ENCODE measurements at places on chromosomes 7 and 10.

DNA sequence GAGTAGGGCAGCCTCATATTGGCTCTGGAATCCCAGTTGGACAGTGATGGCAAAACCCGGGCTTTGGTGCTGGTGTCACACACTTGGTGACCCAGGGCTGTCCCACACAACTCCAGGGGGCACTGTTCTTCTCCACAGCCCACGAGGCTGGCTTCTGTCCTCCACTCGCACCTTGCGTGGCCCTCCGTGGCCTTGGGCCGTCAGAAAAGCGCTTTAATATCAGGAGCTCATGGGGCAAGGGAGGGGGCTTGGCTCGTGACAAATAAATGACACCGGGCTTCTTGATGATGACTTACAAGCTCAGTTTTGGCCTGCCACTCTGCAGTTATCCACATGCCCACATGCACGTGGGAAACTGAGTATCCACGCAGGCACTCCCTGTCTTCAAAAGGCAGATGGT is 8.1 kb downstream of the DOCK1 start:
- DNase-seq: no peak

DNA sequence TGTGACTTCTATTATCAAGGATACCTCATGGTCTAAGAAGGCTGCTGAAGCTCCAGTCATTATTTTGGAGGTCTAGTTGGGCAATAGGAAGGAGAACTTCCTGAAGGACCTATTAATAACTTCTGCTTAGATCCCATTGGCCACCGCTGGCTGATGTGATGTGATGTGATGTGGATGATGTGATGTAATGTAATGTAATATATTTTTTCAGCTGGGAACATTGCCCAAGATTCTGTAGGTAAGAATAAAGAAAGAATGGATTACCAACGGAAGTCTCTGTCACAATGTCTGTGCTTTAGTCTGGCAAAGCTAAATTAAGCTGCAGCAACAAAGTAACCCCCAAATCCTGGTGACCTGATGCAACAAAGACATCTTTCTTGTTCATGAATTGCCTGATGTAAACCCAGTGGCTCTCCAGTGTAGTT is 233.7 kb downstream of the PTEN start:
- no peak for DNase-seq

- DNase-seq: peak; percentile 4
These were observed 101.1 kb downstream of the MAGI2 start for GRCh38 chr7:79352323-79352722.

- no peak for DNase-seq
These were observed 448.2 kb downstream of the GRID1 start for GRCh38 chr10:85918371-85918770.

GRCh38 chr7:11331128-11332102 is 357.7 kb downstream of the PHF14 start:
- no peak for DNase-seq

GRCh38 chr10:10490581-10490980 is 527.1 kb upstream of the CELF2 start:
- no peak for DNase-seq

GRCh38 chr10:133391761-133392518 is 2.0 kb upstream of the MTG1 start:
- DNase-seq: no peak

GRCh38 chr7:69451715-69452114 is 146.6 kb upstream of the AUTS2 start:
- no peak for DNase-seq

GRCh38 chr7:140571538-140572122 is 69.0 kb downstream of the DENND2A start:
- peak; percentile 23 for DNase-seq

GRCh38 chr7:78450706-78451105 is 652.1 kb downstream of the PHTF2 start:
- no peak for DNase-seq

DNA sequence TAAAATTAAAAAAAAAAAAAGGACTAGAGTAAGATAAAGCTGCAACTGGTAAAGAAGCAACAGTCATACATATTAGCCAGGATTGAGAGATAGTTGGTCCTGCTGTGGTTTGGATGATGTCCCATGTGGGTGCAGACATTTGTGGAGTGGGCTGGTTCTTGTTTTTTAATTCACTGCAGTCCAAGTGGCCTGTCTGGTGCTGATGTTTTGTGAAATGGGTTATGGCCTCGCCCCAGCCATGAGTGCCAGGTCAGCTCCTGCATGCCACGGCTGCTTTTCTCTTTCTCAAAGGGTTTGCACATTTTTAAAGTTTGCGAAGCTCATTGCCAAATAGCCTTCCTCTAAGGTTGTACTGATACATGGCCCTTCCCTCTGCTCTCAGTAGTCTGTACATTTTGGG is 14.1 kb upstream of the BTBD16 start:
- DNase-seq: peak; percentile 23

GRCh38 chr7:13990319-13990983 is 985 bp upstream of the ETV1 start:
- DNase-seq: peak; percentile 69

DNA sequence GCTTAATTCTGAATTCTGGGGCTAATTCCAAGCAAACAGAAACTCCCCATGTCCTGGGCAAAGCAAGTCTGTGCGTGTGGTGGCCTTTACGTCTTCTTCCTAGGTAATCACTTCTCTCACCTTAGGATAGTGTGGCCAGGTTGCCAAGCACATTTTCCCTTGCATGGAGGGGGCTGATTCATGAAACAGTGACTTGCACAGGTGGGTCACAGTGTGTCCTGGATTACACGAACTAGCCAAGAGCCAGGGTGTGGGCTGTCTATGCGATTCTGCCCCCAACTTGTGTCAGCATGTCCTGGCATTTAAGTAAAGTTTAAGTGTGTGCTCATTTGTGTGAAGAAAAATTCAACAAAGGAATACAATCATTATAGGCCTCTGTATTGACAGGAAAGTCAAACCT is 18.5 kb upstream of the SEM1 start:
- no peak for DNase-seq

DNA sequence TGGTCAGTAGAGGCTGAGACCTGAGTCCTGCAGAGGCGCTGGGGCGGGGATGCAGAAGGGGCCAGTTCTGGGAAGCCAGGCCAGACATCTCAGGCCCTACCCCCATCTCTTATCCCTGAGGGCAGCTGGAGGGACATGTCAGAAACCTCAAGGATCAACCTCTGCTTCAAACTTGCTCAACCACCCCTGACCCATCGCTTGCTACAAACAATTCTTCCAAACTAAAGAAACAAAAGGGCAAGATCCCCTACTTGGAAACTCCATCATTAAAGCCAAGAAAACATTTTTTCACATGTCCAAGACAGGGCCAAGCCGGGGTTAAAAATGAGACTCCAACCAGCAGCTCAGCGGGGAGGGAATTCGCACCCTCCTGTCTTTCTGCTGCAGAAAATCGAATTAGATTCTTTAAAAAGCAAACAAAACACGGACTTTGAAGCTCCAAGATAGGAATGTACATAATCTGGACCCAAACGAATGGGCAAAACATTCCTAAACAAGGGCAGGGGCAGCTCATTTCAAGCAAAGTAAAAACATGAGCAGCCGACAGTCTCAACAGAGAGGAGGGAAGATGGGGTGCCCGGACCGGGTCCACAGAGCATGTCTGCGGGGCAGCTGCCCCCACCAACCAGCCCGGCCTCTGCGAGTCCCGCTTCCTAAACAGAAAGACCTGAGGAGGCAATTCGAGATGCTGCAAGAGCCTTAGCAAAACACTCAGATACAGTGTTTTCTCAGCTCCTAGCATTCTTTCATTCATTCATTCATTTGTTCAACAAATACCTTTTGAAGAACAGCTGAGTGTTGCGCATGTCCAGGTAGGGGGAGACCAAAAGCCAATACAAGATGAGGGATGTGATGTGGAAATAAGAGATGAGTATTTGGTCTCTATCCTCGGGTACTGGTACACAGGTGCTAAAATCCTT is 44.8 kb downstream of the CHST15 start:
- no peak for DNase-seq

- no peak for DNase-seq
These were observed 159.8 kb downstream of the PHF14 start for GRCh38 chr7:11133436-11133959.

DNA sequence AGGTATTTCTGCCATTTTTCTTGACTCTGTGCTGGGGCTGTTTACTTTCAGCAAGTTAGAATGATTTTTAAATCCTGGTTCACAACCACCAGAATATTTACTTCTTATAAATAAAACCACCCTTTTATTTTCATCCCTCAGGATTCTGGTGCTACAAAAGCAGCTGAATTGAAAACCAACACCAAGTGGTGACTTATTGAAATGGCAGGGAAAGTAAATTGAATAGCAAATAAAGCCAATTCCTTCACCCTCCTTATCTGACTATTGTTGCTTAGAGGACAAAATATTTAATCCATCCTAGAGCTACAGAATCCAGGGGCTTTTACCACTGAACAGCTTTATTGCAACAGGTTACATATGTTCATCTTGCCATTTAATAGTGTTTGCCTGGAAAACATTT is 828.6 kb upstream of the GHITM start:
- DNase-seq: no peak

DNA sequence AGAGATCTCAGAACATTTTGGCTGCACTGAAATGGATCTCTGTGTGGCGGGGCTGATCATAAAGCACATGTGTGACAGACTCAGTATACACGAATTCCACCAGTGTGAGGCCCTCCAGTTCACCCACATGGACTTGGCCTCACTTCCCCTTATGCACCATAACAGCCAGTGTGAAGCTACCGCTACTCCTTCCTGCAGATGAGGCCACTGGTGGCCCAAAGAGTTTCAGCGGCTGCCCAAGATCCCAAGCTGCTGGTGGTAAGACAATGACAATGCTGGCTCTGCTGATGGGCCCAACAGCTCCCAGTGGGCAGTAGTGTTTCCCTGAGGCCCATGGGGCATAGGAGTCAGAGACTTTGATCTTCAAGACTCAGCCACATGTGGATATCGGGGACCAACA is 21.0 kb upstream of the C10orf71 start:
- no peak for DNase-seq

GRCh38 chr7:67870396-67870795 is 873.8 kb downstream of the TYW1 start:
- DNase-seq: no peak

GRCh38 chr10:124629415-124629814 is 114.8 kb downstream of the FAM53B start:
- no peak for DNase-seq

DNA sequence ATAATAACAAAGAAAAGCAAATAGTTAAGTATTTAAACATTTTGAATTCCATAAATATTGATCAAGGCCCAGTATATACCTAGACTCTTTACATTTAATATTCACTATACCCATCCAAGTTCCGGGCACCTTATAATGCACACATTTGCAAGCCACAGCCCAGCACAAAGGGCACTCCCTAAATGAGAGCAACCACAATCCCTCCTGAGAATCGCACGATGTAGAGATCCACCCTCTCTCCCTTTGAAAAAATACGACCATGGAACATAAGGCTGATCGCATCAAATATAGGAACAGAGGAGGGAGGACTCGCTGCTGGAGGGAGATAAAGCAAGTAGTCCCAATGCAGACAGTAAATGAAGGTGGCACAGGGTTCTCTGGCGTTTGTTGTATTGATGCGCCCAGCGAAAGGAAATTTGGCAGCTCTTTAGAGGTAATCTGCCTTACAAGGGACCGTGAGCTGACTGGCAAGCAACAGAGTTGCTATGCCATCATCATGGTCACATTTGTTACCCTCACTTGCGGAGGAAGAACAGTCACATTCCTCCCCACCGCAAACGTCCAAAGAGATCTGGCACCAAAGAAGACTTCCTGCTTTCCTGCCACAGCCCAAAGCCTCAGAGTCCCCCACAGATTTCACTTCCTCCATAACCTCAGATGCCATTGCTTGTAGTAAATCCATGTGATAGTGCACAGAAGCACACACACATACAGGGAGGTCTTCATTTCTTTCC is 16.1 kb upstream of the TAS2R40 start:
- DNase-seq: no peak

DNA sequence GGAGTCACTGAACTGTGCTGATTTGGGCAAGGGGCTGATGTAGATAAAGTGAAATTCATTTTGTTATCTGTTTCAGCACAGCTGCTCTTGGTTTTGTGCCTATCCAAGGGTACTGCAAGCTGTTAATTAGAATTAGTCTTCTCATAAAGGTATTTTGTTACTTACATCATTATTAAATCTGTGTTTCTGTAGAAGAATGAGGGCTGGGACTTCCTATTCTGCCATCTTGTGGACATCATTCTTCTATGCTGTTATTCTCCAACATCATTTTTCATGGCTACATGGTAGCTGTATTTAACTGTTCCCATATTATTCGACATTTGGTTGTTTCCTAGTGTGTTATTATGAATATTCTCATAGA is 76.2 kb upstream of the CCDC71L start:
- peak; percentile 80 for DNase-seq

DNA sequence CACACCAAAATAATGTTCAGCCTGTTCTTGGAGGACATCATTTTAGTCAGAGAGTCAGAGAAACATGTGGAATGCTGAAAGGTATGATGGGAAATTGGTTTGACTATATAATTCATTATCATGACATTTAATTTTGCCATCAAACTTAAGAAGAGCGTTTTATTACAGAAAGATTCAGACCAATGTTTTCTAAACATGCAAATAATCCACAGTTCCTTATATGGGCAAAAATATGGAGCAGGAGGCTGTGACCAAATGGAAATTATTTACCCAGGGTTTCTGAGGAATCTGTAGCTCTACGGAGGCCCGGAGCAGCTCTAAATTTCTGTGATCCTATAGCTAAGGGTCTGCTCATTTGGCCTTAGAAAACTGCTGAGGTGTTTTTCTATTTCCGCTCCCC is 33.2 kb downstream of the LAMB4 start:
- no peak for DNase-seq

DNA sequence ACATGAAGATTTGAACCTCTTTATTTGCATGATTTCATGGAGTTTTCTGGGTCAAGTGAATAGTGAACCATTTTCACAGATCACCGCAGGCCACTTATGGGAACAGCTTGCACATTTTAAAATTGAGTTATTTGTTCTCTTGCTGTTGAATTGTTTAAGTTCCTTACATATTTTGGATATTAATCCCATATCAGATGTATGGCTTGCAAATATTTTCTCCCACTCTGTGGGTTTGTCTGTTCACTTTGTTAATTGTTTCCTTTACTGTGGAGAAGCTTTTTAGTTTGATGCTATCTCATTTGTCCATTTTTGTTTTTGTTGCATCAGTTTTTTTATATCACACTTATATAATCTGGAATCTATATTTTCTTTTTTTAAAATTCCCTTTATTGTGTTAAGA is 14.1 kb upstream of the ZC3HAV1L start:
- no peak for DNase-seq

- DNase-seq: no peak
These were observed 44.0 kb upstream of the TNRC18 start for GRCh38 chr7:5467645-5468044.

Data from cardiac fibroblast (primary cell).